A172 (cell line): ENCODE measurements at places on chromosomes 4 and X. TPM values are rescaled to one million over a fixed set of nuclear protein-coding genes. Genes with fewer than 3 reads are reported as not detected.

- DNase-seq, result no peak
Measured at GRCh38 chr4:173446416-173446815, 47.5 kb upstream of the SCRG1 start.

DNA sequence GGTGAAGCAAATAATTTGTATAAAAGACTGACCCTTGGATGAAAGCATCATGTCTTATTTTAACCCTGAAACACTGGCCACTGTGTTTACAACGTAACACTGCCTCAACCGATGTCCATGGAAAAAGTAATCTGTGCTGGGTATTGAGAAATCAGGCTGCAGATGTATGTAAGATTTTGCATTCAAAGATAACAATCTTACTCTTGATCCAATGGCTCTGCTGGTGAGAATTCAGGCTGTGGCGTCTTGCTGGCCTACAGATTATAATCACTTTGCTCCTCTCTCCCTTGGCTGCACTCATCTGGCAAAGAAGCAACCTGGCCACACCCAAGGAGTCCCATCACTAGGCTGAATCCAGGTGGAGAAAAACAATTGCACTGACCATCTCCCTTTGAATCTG, 7.5 kb downstream of the ADGRA3 start:
- no peak for DNase-seq

DNA sequence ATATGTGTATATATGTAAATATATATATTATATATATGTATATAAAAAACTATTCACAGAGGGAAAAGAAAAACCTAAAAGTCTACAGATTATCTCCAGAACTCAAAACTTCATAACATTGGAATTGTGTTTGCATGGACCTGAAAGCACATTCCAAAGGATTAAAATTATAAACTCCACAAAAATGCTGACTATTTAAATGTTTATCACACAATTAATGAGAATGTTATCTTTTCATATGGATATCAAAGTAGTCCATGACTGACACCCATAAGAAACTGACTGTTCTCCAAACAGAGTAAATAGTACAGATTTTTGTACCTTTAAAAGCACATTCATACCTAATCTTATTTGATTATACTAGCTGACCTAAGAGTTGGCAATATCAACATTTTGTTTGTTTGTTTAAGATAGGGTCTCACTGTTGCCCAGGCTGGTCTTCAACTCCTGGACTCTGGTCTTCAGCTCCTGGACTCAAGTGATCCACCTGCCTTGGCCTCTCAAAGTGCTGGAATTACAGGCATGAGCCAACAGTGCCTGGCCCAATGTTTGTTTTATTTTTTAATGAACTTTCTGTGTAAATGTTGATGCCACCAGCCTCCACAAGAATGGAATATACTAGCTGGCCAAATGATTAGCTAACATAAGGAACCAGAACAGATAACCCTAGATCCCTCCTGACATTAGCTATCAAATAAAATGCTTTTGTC, 50.0 kb downstream of the SLC39A8 start:
- no peak for DNase-seq

DNA sequence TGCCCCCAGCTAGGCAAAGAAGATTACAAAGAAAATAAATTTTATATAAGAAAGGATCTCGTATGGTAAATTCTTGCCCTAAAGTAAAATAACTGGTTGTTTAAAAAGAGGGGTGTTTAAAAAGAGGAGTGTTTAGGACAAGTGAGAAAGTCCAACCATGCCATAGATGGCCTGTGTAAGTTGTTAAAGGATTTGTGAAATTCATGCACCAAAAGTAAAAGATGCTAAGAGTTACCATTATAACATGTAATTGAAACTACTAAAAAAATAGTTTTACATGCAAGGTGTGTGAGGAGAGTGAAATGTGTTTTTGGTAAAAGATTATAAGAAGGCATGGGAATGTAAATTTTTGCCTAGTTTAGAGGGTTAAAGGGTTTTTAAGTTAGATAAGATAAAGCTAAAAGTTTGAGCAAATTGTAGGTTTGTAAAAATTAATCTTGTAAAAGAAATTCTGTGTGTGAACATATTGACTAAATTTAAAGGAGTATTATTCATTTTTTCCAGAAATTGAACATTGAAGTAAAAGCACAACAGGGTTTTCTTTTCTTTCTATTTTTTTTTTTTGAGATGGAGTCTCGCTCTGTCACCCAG, 20.1 kb downstream of the HTT-AS start:
- DNase-seq, result no peak

DNA sequence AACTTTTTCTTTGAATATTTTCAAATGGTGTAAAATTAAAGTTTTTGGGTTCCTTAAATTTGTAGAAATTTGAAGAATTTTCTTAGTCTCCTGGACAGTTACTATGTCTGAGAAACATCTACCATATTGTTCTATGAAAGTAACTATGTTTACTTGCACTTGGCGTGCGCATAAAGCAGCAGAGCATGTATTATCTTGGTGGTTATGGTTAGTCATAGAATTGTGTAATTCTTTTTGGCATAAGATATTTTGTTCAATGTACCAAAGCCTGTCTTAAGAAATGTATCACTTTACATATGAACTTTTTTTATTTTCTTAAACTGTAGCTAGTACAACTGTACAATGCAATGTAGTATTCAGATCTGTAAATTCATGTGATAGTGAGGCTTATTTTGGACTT, 49.2 kb downstream of the CDS1 start:
- DNase-seq, result no peak

- DNase-seq, result no peak
Measured at GRCh38 chrX:46531442-46531841, 13.8 kb downstream of the ZNF674 start.

- peak; percentile 27 for DNase-seq
Measured at GRCh38 chrX:48540028-48540375, 488 bp downstream of the TBC1D25 start.

DNA sequence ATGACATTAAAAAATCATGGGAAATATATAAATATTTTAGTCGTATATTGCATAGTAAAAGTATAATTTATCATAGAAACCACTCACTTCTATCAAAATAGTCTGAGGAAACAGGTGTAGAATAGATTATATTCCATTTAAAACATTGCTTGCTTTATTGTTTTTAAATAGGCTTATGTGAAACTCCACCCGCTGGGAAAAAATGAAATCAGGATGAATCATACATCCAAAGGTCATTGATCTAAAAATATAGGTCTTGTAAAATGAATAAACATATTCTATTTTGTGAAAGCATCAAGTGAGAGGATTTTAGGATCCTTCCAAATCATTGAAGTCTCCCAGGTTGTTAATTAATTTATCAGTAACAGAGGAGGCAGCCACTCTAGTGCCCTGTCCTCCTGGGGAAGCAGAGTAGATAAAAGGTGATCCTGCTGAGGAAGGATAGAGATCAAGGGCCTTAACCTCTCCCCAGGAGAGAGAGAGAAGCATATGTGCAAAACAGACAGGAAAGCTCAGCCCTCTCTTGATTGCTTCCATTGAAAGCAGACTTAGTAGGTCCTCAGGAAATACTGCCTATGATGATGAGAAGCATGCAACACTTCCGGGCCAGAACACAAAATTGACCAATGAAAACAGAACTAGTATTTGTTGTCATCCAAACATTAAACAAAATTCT, 96.8 kb upstream of the MAP9 start:
- no peak for DNase-seq

DNA sequence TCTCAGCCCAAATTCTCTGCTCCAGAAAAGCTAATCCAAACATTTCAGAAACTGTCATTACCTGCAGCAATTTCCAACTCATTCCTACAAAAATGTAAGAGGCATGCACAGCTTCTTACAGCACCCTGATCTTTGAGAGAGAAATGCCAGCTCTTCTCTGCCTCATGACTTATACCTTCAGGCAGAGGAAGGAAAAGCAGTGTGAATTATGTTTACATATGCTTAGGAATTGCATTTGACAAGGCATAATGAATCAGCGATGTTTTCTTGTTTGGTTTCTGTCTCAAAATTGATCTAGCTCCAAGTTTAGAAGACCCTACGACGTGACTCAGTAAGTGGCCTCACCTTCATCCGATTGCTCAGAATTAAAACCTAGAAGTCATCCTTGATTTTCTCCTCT, 21.8 kb upstream of the AGA start:
- no peak for DNase-seq

- no peak for DNase-seq
Measured at GRCh38 chrX:40729598-40730584, 5.5 kb downstream of the MED14 start.

DNA sequence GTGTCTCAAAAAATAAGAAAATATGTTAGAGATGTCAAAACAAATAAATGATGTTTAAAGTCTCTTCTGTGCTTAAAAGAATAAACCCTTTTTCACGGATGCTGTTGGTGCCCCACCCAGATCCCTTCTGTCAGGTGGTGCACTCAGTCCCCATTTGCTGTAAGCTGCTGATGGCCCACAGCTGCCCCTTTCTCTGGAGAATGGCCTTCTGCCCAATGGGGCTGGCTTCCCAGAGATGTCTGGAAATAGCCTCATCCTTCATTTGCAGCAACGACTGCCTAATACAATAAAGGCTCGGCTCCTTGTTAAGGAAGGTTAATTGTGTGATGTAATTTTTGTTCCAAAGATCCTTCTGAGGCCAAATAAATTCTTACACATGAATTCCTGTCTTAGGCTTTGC, 31.8 kb downstream of the ETNPPL start:
- DNase-seq, result no peak

FAM149A gene
- total RNA-seq, result 5.6 and 7.3 TPM in 2 replicates

FGF2 gene
- total RNA-seq, result 188 and 216 TPM in 2 replicates

SPARCL1 gene
- not detected in 2 replicates for total RNA-seq

GPR173 gene
- total RNA-seq, result 0.47 and 0.72 TPM in 2 replicates

FAM90A26 gene
- total RNA-seq, result not detected in 2 replicates
